ENCODE measurements at places on chromosomes 3 and 15.

- no peak overlapping the region for H3K27ac ChIP-seq
- peaks cover 24% of the 10 kb centered on the region for H3K27me3 ChIP-seq
- H3K4me1 ChIP-seq: no peaks in the 10 kb centered on the region
- no peak overlapping the region for H3K4me3 ChIP-seq
- no peak for DNase-seq
Observed at GRCh38 chr15:29379647-29380046, 110.0 kb upstream of the NSMCE3 start.

DNA sequence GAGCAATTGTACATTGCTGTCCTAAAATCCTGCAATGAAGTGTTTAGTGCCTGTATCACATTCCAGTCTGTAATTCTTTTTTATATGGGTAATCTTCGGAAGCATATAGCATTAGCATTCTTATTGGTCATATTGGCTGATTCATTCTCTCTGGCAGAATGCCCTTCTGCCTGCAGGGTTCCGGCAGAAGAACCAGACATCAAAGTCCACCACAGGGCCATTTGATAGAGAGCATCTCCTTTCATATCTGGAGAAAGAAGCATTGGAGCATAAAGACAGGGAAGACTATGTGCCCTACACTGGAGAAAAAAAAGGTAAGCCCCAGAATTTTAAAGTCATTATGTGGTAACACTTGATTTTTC is 39.6 kb downstream of the TMOD3 start:
- H3K27me3 ChIP-seq: no peaks in the 10 kb centered on the region
- no peak overlapping the region for H3K27ac ChIP-seq
- no peak for DNase-seq
- H3K4me3 ChIP-seq: no peak overlapping the region
- H3K4me1 ChIP-seq: peaks cover 15% of the 10 kb centered on the region

DNA sequence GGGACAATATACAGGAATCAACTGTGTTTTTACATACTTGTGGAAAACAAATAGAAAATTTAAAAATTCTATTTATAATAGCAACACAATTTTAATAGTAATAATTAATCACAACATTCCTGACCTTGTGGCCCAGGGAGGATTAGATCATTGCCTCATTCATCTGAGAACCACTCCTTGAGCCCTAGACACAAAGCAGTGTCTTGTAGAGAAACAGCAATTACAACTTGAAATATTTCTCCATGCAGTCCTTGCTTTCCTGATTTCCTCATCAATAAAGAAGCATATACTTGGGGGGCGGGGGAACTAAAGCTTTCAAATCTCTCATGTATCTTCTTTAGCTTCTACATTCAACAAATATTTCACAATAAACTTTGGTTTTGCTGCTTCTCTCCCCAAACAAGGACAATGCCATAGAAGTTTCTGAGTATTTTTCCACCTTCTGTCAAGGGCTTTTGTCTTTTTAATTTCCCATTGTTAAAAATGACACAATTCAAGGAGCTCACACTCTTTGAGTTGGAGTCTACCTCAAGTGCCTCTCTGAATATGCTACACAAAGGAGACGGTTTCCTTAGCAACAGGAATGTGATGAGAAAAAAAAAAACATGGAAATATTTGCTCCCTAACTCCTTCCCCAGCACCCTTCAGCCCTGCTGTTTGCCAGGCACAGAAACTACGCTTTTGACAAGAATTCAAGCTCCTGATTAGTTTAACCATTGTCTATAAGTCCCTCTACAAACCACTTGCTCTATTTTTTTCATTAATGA is 118.8 kb downstream of the ARPP21 start:
- H3K4me3 ChIP-seq: no peak overlapping the region
- no peak for DNase-seq
- H3K4me1 ChIP-seq: no peaks in the 10 kb centered on the region
- no peaks in the 10 kb centered on the region for H3K36me3 ChIP-seq

DNA sequence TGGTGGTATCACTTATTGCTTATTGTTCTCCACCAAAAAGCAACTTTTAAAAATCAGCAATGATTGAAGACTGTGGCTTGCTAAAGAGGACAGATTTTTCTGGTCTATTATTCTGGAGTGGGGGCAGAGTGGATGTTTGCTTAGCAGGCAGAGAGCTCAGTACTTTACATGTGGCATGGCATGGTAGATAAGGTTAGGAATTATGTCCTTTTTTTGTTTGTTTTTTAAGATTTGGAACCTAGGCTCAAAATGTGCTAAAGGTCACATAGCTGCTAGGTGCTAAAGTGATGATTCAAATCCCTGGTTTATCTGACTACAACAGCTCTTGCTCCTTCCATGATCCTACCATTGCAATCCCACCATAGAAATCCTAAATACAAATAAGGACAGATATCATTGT is 331.0 kb upstream of the ADAMTS9 start:
- H3K27me3 ChIP-seq: no peaks in the 10 kb centered on the region
- no peaks in the 10 kb centered on the region for H3K4me1 ChIP-seq
- no peaks in the 10 kb centered on the region for H3K36me3 ChIP-seq
- no peak overlapping the region for H3K27ac ChIP-seq

DNA sequence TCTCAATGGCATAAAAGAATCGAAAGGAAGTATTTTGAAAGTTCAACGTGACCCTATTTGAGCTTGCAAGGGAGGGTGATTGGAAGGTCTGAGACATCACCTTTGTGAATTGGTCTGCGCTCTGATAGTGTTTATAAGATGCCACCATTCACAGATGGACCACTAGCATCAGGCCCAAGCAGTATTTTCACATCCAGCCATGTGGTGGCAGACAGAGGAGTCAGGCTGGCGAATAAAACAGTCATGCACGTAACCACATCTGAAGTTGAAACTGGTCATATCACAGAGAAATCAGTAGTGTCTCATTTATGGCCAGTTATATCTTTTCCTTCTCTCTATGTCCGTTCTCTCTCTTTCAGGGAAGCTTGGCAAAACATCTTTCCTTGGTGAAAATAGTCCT is 170.1 kb upstream of the ONECUT1 start:
- H3K4me1 ChIP-seq: no peaks in the 10 kb centered on the region
- H3K36me3 ChIP-seq: no peaks in the 10 kb centered on the region
- no peak overlapping the region for H3K4me3 ChIP-seq
- H3K27me3 ChIP-seq: peaks cover 7% of the 10 kb centered on the region

Measured in activated CD4-positive, alpha-beta T cell treated with anti-CD3 and anti-CD28 coated beads for 36 hours (primary cell).